H7 (cell line): ENCODE measurements at places on chromosomes 7 and 10.

DNA sequence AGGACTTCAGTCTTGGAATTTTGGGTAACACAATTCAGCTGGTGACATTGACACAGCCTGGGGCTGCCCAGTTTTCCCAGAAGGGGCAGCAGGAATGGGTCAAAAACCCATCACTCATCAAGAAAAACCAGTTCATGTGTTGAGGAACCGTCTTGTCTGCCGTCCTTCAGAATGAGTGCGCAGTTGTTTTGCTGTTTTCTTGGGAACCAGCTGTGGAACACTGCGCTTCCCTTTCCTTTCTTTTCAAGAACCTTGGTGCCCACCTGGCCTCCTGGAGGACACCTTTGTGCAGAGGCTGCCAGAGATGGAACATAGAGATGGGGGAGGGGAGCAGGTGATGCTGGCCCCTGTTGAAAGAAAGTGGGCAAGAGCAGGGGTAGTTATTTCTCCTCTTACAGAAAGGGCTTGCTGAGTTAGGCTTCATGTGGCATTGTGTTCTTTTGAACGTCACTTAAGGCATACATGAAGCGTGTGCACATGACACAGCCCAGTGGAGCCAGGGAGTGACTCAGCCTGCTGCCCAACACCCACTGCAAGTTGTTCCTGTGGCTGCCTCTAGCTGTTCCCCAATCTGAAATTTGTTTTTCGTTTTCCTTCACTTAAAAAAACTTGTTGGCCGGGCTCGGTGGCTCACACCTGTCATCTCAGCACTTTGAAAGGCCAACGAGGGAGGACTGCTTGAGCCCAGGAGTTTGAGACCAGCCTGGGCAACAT is 87.4 kb upstream of the TNS3 start:
- DNase-seq = no peak

DNA sequence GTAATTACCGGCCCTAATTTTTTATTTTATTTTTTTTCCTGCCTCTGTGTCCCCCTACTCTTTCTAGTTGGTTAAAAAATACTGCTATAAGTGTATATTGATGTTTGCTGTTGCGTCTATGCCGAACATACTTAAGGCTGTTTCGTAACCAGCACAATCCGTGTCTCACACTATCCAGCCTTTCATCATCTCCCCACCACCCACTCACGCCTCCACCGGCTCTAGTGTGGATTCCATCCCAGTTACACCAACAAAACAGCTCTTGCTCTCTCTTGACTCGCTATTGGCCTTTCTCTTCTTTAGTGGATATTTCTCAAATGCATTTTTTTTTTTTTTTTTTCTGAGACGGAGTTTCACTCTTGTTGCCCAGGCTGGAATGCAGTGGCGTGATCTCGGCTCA is 70.1 kb upstream of the CAMK1D start:
- no peak for DNase-seq

DNA sequence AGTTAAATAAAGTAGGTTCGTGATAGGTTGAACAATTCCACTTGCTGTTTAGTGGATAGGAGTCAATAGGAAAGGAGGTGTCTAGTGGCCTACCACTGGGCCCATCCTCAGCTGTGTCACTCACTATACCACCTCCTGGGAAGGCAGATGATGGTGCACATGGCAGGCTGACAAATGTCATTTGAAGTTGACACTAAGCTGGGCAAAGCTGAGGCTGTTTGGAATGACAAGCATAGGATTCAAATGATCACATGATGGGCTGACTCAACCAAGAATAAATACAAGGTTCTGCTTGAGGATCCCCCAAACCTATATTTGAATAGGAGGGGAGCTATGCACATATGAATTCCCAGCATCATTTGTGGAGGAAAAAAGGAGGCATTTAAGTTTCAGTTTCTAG is 489.8 kb downstream of the RPS24 start:
- no peak for DNase-seq

DNA sequence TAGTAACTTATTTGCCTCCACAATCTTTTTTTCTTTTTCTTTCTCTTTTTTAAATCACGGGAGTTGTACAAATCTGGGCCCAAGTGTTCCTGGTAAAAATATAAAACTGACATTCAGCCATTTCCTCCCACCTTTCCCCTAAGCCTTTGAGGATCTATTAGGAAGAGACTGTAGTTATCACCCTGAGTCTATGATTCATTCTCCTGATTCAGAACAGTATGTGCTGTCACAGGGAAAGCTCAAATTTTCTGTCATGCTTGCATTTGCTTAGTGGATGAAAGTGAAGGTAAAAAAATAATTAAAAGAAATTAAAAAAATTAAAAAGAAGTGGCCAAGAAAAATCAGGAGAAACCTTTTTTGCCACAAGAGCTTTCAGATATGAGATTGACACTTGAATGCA is 71.7 kb downstream of the KIF20B start:
- no peak for DNase-seq

- peak; percentile 32 for DNase-seq
Measured at GRCh38 chr10:50788951-50789945, 49.5 kb downstream of the ASAH2B start.

DNA sequence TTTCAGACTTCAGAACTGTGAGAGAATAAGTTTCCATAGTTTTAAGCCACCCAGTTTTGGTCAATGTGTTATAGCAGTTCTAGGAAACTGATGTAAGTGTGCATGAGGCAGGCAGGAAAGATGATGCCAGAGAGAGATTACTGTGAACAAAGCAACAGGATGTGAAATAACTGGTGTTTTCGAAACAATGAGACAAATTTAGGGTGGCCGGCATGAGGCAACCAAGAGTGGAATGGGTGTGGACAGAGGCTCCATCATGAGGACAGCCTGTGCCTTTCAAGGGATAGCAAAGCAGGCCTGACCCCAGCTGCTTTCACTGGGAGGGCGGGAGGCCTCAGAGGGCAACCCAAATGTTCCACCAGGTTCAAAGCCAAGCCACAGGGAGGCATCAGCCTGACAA is 67.3 kb upstream of the UCN3 start:
- DNase-seq = peak; percentile 33

- DNase-seq = no peak
Measured at GRCh38 chr7:3196629-3197400, 104.2 kb upstream of the SDK1 start.

DNA sequence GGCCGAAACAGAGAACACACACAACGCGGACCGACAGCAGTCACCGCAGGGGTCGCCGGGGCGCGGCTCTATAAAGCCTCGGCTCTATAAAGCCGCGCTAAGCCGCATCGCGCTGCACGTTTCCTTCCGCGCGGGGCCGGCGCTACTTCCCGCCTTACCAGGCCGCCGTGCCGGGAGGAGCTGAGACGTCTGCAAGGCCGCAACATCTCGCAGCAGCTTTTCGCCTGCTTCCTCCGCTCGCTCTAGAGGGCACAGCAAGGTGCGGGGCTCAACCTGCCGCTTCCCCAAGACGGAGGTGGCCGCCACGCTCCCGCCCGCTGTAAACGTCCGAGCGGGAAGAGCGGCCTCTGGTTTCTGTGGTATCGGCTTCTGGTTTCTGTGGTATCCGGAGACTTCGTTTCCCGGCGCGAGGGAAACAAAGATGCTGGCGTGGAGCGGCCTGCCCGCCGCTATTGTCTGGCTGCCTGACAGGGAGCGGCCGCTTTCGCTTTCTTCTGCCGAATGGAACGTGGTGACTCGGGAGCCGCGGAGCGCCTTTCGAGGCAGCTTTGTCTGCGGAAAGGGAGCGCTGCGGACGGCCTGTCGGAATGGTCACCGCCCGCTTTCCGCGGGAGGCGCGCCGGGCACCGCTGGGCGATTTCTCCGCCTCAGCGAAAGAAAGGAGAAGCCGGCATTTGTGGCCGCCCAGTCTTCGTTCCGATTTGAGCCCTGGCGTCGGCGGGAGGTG is 91.8 kb downstream of the SPAG6 start:
- DNase-seq = peak; percentile 85

DNA sequence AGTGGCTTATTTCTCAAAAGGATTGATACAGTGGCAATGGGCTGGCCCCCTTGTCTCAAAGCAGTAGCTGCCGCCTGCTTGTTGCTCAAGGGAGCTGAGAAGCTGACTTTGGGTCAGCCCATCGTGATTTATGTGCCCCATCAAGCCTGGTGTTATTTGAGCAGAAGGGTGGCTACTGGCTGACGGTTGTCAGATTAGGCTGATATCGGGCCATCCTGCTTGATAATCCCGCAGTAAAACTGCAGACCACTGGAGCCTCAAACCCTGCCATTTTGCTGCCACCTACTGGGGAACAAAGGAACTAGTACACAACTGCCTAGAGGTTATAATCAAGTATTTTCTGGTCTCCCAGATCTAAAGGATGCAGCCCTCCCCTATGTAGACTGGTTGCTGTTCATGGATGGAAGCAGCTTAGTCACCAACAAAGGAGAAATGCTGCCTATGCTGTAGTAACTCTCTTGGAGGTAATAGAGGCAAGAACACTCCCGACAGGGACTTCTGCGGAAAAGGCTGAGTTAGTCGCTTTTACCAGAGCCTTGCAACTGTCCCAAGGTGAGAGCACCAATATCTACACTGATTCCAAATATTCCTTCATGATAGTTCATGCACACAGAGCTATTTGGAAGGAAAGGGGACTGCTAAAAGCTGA is 65.9 kb upstream of the ZNF92 start:
- peak; percentile 70 for DNase-seq

DNA sequence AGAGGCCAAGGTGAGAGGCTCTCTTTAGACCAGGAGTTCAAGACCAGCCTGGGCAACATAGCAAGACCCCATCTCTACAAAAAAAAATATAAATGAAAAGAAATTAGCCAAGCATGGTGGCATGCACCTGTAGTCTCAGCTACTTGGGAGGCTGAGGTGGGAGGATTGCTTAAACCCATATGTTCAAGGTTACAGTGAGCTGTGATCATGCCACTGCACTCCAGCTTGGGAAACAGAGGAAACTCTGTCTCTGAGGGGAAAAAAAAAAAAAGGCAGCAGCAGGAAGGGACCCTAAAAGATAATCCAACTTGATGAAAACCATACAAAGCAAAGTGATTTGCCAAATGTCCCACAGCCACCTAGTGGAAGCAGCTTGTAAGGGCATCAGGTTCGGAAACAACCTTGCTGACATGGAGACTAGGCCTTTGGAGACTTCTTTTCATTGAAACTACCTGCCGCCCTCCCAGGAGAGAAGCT is 15.6 kb upstream of the PBLD start:
- DNase-seq = peak; percentile 43

DNA sequence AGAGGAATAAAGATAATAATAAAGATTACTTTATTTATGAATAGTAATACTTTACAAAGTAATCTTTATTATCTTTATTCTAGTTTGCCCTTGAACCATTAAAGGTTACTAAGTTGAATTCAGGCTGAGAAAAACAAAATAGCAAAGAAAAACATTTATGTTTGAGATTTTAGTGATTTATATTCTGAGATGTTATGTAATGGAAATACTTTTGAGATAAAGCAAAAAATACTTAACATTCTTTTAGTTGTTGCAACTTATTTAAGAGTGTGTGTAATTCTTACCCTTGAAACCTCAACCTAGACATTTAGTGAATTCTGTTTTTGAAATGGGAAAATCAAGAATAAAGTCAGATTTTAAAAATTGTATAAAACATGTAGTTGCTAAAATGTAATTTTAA is 40.0 kb downstream of the MINPP1 start:
- no peak for DNase-seq

GRCh38 chr10:88428442-88428841 is 154.7 kb downstream of the RNLS start:
- DNase-seq = no peak

DNA sequence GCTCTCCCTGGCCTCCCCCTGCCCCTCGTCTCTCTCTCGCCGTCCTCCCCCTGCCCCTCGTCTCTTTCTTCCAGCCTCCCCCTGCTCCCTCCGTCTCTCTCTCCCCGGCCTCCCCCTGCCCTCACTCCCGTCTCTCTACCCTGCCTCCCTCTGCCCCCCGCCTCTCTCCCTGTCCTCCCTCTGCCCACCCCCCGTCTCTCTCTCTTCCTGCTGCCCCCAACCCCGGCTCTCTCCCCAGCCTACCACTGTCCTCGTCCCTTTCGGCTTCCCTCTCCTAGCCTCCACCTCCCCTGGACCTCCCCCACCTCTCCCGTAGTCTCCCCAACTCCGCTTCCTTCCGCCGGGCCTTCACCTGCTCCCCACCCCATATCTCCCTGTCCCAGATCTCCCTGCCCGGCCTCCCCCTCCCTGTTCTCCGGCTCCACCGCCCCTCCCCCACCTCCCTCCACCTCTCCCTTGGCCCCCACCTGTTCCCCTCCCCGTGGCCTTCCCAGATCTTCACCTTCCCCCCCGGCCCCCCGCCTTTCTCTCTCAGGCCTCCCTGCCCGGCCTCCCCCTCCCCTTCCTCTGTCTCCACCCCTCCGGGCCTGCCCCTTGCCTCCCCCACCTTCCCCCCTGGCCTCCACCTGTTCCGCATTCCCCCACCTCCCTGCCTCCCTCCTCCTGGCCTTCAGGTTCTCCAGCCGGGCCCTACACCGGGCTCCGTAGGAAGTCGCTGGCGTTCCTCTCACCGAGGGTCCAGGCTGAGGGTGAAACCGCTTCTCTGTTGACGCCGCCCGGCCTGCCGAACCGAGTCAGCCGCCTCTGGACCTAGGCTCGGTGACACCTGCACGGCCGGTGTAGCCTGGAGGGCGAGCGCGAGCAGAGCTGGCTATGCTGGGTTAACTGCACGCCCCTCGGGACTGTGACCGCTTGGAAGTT is 1.2 kb downstream of the GET4 start:
- DNase-seq = peak; percentile 81

GRCh38 chr10:43226441-43226840 is 40.4 kb downstream of the RASGEF1A start:
- peak; percentile 23 for DNase-seq
